ENCODE measurements at places on chromosomes 5 and 9.

DNA sequence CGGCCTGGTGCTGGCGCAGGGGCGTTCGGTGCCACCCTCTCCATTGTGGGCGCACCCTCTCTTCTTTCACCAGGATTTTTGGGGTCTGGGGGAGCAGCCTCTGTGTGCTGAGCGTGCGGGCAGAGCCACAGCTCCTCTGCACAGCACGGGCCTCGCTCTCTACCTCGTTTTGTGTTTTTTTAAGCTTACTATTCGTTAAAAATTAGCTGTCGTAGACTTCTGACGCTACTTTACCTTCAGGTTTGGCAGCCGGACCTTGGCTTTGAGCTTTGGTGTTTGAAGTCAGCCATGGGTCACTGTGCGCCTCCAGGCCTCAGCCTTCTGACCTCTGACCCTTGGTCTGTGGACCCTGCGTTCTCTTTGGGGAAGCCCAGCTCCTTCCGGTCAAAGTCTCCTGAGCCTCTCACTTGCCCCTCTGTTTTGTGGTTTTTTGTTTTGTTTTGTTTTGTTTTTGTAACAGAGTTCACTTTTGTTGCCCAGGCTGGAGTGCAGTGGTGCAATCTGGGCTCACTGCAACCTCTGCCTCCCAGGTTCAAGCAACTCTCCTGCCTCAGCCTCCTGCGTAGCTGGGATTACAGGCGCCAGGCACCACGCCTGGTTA lies 88.2 kb upstream of the CACNA1B start:
- DNase-seq = no peak

DNA sequence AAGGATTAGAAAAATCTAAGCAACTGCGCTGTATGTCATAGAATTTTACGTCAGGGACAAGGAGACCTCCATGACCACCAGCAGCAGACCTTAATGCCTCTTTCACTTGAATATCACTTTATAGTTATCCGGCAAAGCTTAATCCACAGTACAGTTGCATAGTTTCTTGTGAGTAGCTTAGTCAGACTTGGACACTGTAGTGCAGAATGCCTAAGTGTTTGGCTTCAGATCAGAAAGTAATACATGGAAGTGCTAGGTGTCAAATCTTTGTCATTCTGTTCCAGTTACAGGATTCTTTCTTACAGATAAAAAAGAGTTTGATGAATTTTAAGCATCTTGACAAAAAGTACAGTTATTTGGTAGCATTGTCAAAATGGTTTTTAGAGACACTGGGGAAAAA lies 239.9 kb upstream of the PAPPA start:
- DNase-seq = no peak

DNA sequence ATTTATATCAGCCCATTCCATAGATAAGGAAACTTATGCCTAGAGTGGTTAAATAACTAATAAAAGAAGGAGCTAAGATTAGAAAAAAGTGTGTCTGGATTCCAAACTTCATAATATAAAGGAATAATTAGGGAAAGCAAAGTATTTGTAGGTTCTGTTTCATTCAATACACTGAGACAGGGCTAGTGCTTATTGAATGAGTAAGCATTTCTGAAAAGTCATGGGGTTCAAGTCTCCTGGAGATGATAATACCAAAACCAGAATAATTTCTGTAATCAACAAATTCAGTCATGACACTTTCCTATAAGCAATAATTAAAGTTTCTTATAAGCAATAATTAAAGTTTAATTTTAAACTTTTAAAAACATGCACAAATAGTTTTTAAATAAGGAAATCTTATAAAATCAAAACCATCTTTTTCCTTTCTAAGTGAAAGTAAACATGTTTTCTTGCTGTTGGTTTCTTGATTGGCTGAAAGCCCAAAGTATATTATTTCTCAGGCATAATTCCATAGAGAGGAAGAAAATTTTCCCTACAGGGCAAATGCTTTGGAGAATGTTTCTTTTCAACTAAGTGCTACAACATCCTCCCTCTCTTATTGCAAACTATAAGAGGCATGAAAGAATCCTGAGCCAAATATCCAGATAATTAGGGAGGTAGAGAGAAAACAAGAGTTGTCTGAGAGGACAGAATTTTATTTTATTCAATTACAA lies 510.2 kb downstream of the PRELID2 start:
- DNase-seq = no peak

DNA sequence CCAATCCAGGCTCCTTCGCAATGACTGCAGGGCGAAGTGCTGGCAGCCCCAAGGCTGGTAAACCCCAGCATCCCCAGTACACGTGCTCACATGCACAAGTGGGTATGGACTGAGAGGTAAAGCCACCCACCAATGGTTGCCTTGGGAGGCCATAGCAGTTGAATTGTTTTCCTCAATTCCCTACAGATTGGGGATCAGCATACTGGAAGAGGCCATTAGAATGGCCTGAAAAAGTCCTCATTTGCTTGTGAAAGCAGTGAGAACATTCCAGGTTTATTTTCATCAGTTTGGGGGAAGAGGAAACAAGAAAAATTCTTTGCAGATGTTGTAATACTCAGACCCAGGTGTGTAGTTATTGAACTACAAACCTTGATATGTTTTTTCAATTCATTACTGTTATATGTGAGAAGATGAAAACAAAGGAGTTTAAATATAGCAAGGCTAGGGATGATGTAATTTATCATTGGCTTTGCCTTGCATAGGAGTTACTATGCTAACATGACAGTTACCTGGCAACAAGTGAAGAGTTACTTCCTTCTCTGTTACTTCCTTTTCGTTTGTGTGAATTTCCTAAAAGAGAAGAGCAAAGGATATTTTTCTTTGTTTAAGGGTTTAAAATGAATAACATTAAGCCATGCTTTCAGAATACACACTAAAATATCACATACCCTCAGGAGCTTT lies 36.4 kb downstream of the MTMR12 start:
- peak; percentile 4 for DNase-seq

GRCh38 chr9:11072176-11072575 lies 459.4 kb upstream of the PTPRD start:
- DNase-seq = no peak

DNA sequence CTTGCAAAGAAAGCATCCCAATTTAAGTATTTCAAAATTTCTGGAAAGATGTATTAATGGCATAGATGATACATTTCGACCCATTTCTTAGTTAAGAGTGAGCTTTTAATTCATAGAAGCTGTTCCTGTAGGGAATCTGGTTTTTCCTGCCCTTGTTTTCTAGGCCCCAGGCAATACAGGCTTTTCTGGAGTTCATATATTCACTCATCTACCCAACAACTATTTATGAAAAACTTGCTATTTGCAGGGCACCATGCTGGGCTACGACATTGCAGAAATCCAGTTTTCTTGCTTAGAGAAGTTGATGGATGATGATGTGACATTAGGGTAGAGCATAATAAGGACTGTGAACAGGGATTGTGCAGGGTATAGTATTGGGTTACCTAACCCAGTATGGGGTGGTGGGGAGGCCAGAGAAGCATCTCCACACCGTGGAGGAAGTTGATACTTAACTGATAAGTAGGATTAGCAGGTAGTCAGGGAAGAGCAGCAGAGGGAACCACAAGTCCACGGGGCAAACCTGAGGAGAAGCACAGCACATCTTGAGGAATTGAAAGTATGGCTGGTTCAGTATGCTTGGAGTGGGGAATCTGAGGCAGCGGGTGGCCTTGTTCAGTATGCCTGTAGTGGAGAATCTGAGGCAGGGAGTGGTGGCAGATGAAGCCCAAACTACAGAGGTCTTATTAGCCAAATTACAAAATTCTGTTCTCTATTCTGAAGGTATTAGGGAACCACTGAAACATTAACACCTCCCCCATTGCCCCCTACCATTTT lies 247.5 kb downstream of the ARRDC3 start:
- DNase-seq = no peak

DNA sequence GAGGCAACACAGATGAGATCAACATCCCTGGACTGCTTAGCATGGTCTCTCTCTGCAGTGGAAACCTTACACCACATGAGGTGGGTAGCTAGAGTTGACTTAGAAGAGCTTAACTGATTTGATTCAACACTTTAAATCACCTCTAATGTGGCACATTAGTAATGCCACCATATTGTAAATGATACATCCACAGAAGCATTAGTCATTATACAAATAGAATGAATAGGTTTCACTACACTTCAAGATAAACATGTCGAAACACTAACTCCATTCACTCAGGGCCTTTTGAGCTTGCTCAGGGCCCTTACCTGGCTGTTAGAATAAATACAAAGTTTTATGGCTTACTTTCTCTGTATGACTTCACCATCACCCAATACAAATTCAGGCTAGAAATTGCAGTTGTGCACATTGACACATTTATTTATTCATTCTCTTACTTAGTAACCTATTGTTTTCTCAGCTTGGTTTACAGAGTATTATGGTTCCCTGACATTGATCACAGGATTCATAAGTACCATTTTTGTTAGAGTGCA lies 9.3 kb upstream of the SMAD5 start:
- peak; percentile 88 for DNase-seq

- DNase-seq = peak; percentile 74
Observed at GRCh38 chr9:76704593-76705204, 59.5 kb upstream of the PCA3 start.

- DNase-seq = no peak
Observed at GRCh38 chr5:74469234-74469994, 171.1 kb downstream of the ENC1 start.

GRCh38 chr5:59532979-59533729 lies 360.4 kb downstream of the PDE4D start:
- DNase-seq = no peak

DNA sequence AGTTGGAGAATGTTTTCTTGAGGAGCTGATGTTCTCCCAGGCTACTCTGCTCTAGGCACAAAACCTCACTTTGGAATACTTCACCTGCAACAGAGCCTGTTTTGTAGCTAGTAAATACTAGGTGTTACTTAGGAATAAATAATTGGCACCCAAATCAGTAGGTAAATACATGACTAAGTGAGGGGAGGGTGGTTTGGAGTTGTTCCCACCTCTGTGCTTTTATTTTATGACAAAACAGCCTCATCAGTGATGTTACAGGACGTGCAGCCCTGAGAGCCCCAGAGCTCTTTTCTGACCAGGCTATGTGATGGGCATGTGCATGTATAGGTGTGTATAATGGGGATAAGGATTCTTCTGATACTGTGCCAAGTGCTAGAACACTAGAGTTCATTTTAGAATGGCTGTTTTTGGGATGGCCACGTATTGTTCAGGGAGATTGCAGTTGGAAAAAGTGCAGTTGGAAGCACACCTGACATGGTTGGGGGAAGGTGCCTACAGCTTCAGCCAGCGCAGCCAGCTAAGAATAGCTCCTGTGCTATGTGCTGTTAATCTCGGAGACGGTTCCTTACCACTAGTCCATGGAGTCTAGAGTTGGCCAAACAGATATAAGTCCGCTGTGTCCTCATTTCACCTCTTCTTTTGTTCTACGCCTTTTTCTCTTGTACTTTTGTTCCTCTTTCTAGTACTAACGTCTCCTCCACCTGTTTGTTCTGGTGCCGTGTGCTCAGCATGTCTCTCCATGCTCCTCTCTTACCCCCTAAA lies 284.7 kb downstream of the FANCC start:
- DNase-seq = no peak

- DNase-seq = no peak
Observed at GRCh38 chr9:130981002-130981755, 27.8 kb upstream of the LAMC3 start.

- DNase-seq = no peak
Observed at GRCh38 chr9:95138474-95138873, 179.0 kb downstream of the FANCC start.

GRCh38 chr9:101388507-101388993 lies 3.7 kb upstream of the BAAT start:
- no peak for DNase-seq

- no peak for DNase-seq
Observed at GRCh38 chr9:134458207-134459108, 132.2 kb downstream of the RXRA start.

GRCh38 chr5:150172145-150172544 lies 5.6 kb downstream of the CDX1 start:
- DNase-seq = no peak

- DNase-seq = peak; percentile 94
Observed at GRCh38 chr5:24363789-24364481, 280.8 kb downstream of the CDH10 start.

DNA sequence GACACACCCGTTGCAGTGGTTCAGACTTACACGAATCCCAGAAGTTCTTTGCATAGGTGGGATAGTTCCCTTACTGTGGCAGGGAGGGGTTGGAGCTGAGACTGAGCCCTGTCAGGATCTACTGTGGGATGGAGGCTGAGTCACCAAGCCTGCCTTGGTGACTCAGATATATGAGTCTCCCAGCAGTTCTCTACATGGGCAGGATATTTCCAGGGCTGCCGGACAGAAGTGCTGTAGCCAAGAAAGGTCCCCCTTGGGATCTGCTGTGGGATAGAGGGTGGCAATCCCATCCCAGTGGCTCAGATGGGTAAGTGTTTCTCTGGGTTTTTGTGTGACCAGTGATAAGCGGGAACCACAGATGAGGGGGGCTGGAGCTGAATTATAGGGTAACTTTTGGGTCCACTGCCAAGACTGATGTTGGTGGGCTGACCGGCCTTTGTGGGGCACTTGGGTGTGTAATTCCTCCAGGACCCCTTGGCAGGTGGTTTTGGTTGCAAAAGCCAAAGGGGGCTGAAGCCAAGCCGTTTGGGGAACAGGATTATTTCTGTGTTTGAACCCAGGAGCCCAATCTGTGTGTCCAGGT lies 18.7 kb downstream of the XRCC4 start:
- DNase-seq = peak; percentile 55

DNA sequence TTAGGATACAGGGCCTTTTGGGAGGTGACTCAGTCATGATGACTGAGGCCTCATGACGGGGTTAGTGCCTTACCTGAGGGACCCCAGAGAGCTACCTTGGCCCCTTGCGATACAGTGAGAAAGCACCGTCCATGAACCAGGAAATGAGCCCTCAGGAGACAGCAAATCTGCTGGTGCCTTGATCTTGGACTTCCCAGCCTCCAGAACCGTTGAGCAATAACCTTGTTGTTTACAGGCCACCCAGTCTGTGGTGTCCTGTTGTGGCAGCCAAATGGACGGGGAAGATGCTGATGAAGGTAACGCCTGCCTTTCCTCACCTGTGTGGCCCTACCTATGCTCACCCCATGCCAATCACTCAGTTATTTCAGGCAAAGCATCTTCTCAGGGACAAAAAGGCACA lies 5.6 kb upstream of the GFPT2 start:
- DNase-seq = no peak

- DNase-seq = no peak
Observed at GRCh38 chr5:170563824-170564567, 60.2 kb downstream of the KCNIP1 start.

GRCh38 chr5:139809331-139809810 lies 13.8 kb downstream of the PSD2 start:
- no peak for DNase-seq

DNA sequence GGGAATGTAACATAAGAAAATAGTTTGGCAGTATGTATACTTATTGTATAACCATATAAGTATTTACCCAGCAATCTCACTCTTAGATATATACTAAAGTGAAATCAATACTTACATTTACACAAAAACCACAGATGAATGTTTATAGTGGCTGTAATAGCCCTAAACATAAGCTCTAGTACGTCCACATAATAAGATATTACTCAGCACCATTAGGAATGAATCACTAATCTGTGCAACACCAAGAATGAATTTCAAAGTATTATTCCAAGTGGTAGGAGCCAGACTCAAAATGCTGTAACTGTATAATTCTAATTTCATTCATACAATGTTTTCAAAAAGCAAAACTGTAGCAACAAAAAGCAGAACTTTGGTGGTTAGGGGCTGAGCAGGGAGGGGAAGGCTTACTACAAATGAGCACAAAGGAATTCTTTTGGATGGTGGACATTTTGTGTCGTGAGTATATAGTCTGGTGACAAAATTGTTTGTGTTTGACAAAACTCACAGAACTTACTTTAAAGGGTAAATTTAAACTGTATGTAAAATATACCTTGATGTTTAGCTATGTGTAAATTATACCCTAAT lies 11.9 kb upstream of the C5orf46 start:
- DNase-seq = no peak

GRCh38 chr5:170333161-170333910 lies 35.8 kb upstream of the LCP2 start:
- no peak for DNase-seq

All from SW480 (cell line).